Activated T-cell treated with anti-CD3 and anti-CD28 coated beads for 24 hours (primary cell): ENCODE measurements at places on chromosomes 2 and 18.

GRCh38 chr2:101205521-101206479, 46.9 kb upstream of the CNOT11 start:
- DNase-seq, result peak; percentile 19

DNA sequence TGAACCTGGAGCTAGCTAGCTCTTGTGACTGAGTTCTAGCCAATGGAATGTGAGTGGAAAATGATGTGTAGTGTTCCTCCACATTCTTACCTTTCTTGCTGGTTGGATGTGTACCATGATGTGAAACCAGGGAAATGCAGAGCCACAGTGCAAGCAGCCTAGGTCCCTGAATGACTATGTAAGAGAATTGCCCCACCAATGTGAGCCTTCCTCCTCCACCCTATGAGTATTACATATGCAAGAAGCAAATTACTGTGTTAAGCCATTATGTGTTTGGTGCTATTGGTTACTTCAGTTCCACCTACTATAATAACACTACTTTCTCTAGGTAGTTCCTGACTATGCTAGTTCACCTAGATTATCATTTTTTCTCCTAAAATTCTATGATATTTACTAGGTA, 39.6 kb downstream of the LCLAT1 start:
- no peak for DNase-seq

- no peak for DNase-seq
Observed at GRCh38 chr2:120474486-120474885, 128.6 kb downstream of the INHBB start.

- no peak for DNase-seq
Observed at GRCh38 chr2:45640576-45640975, 10.9 kb upstream of the PRKCE start.

GRCh38 chr2:117308861-117309770, 505.4 kb upstream of the DDX18 start:
- no peak for DNase-seq
